ENCODE measurements at places on chromosomes 1 and 21.
A peak's percentile ranks its signal among the peaks of the same experiment; 100 is the strongest.

DNA sequence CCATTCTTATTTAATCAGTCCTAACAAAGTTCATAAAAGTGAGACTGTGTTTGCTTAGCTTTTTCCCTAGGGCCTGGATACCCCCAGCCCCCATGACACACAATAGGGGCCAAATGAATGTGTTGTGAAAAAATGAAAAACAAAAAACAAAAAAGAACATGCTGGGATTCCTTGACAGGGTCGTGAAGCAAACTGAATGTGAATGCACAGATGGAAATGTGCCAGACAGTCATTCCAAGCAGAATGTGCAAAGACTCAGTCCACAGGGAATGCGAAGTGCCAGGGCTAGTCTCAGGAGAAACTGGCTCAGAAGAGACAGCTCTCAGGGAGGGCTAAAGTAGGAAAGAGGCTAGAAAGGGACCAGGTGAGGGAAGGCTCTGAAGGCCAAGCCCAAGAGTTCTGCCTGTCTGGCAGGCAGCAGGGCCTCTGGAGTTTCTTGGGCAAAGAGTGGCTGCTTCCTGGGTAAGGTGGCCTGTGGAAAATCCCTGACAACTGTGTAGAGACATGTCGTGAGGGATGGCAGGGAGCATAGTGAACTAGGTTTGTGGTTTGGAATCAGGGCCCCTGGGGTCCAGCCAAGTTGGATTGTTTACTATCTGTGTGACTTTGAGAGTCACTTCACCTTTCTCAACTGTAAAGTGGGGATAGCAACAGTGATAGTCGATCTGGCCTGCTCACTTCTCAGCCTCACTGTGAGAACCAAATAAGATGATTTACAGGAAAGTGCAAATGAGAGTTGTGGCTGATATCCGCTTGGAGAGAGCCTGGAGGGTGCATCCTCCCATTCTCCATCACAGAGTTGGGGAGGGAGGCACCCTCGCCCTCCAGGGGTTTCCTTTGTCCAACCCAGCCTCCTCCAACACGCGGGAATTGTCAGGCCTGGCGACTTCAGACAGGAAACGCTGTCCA lies 1.2 kb upstream of the ADAM15 start:
- no peaks in the 10 kb centered on the region for H3K36me3 ChIP-seq
- peak overlapping the region; percentile 92 for H3K4me3 ChIP-seq
- peak overlapping the region; percentile 87 for H3K27ac ChIP-seq
- DNase-seq, result no peak

GRCh38 chr1:119582801-119583200 lies 65.3 kb downstream of the ZNF697 start:
- no peak overlapping the region for H3K27ac ChIP-seq
- H3K4me3 ChIP-seq, result no peak overlapping the region
- DNase-seq, result peak; percentile 78
- no peaks in the 10 kb centered on the region for H3K36me3 ChIP-seq
- no peaks in the 10 kb centered on the region for H3K4me1 ChIP-seq

DNA sequence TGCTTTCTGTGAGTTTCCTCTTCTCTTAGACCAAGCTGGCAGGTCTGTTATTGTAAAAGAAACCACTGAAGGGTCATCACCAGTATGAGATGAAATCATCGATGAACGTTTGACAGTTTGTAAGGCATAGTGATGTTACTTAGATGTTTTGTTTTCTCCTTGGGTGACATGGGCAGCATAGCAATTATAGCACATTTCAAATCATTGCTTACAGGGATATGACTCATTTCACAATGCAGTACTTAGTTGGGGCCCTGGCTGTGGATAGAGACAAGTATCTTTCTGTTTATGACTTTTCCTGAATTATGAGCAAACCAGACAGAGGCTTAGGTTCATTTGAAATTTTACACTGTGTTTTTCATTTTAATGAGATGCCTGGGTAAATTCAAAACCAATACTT lies 313.0 kb downstream of the RWDD3 start:
- no peaks in the 10 kb centered on the region for H3K27me3 ChIP-seq
- H3K4me1 ChIP-seq, result no peaks in the 10 kb centered on the region
- H3K27ac ChIP-seq, result no peak overlapping the region
- no peak for DNase-seq
- H3K36me3 ChIP-seq, result no peaks in the 10 kb centered on the region
- no peak overlapping the region for H3K4me3 ChIP-seq

DNA sequence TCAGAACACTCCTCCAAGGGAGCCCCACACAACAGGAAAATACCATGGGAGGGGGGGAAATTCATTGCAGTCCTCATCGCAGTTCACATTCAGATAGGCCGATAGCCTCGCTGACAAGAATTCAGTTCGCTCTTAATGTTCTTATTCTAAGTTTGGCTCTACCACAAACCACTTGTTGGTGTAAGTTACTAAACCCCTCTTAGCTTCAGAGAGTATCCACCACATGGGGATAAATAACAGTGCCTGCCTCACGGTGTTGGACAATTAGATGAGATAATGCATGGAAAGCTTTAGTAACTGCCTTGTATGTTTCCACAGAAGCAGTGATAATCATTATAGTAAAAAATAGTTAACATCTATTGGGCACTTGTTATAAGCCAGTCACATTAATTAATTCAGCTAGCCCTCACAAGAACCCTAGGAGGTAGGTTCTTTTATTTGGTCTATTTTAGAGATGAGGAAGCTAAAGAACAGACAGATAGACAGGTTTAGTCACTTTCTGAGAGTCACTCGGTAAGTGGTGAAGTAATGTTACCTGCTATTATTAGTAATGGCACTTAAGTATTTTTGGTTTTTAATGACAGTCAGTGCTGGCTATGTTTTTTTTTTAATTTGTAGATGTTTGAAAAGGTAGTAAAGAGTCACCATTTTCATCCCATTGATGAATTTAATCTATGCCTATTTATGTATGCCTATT lies 10.1 kb downstream of the VAV3 start:
- H3K27me3 ChIP-seq, result peaks cover 6% of the 10 kb centered on the region
- no peak for DNase-seq
- H3K4me3 ChIP-seq, result no peak overlapping the region

GRCh38 chr1:210505601-210506496 lies 177.1 kb downstream of the HHAT start:
- no peak for DNase-seq
- no peak overlapping the region for H3K27ac ChIP-seq
- H3K27me3 ChIP-seq, result no peaks in the 10 kb centered on the region
- no peak overlapping the region for H3K4me3 ChIP-seq
- no peaks in the 10 kb centered on the region for H3K4me1 ChIP-seq
- no peaks in the 10 kb centered on the region for H3K36me3 ChIP-seq

GRCh38 chr1:31510304-31510703 lies 66.0 kb upstream of the TINAGL1 start:
- H3K27me3 ChIP-seq, result no peaks in the 10 kb centered on the region
- DNase-seq, result no peak
- peaks cover 37% of the 10 kb centered on the region for H3K4me1 ChIP-seq
- H3K4me3 ChIP-seq, result no peak overlapping the region
- no peaks in the 10 kb centered on the region for H3K36me3 ChIP-seq

GRCh38 chr1:47883963-47884362 lies 113.2 kb downstream of the TRABD2B start:
- H3K27ac ChIP-seq, result no peak overlapping the region
- H3K36me3 ChIP-seq, result no peaks in the 10 kb centered on the region
- DNase-seq, result no peak
- H3K4me3 ChIP-seq, result no peak overlapping the region
- H3K4me1 ChIP-seq, result peaks cover 14% of the 10 kb centered on the region

DNA sequence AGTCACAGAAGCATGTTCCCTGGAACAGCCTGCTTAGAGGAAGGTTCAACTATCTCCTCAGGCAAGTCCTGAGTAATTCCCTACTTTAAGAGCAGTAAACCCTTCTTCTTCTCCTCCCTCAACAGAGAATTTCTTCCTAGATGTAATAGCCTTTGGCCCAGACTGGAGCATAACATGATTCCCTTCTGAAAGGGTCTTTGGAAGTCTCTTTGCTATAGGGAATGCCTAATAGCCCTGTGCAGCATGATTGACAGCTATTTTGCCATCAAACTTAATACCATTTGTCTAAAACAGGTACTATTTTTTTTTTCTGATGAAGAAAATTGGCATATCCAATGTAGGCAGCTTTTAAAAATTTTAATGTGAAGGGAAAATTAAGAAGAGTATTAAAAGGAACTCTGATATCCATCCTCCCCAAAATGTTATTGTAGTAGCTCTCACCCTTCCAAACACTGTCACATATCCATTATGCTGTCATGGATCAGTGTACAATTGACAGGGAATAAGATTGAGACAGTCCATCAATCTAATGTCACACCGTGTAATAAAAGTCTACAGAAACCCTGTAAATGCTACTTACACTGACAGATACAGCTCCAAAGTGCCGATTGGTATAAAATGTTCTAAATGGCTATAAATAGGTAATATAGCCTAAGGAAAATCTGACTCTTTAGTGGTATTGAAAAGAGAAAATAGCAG lies 884.6 kb downstream of the TTLL7 start:
- H3K27ac ChIP-seq, result no peak overlapping the region
- DNase-seq, result no peak
- H3K4me3 ChIP-seq, result no peak overlapping the region
- H3K4me1 ChIP-seq, result peaks cover 7% of the 10 kb centered on the region
- no peaks in the 10 kb centered on the region for H3K27me3 ChIP-seq
